ENCODE measurements at places on chromosomes 1 and 21.

GRCh38 chr1:59292562-59292961 is 4.3 kb upstream of the FGGY start:
- peak; percentile 59 for DNase-seq

GRCh38 chr1:104406728-104407127 is 657.0 kb downstream of the AMY1C start:
- no peak for DNase-seq

GRCh38 chr21:38186661-38187270 is 70.0 kb upstream of the KCNJ15 start:
- no peak for DNase-seq

DNA sequence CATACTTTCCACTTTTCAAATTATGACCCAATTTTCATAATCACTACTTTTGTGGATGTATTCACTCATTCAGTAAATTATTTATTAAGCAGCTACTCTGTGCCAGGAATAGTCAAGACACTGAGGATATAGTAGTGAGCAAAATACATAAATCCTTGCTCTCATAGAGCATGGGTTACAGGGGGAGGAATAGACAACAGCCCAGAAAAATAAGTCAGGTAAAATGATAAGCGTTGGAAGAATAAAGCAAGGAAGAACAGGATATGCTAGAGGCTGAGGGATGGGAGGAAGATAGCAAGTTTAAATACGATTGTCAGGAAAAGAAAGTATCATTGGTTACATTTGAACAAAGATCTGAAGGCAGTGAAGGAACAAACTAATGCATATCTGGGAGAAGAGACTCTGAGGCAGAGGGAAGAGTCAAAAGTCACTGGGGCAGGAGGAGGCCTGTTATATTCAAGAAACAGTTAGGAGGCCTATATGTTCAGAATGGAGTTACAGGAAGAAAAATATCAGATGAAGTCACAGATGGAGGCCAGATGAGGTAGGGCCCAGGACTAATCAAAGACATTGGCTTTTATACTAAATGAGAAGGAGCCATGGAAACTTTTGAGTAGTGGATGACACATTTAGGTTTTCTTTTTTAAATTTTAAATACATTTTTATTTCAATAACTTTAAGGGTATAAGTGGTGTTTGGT is 42.9 kb downstream of the SEC22B start:
- DNase-seq, result no peak

DNA sequence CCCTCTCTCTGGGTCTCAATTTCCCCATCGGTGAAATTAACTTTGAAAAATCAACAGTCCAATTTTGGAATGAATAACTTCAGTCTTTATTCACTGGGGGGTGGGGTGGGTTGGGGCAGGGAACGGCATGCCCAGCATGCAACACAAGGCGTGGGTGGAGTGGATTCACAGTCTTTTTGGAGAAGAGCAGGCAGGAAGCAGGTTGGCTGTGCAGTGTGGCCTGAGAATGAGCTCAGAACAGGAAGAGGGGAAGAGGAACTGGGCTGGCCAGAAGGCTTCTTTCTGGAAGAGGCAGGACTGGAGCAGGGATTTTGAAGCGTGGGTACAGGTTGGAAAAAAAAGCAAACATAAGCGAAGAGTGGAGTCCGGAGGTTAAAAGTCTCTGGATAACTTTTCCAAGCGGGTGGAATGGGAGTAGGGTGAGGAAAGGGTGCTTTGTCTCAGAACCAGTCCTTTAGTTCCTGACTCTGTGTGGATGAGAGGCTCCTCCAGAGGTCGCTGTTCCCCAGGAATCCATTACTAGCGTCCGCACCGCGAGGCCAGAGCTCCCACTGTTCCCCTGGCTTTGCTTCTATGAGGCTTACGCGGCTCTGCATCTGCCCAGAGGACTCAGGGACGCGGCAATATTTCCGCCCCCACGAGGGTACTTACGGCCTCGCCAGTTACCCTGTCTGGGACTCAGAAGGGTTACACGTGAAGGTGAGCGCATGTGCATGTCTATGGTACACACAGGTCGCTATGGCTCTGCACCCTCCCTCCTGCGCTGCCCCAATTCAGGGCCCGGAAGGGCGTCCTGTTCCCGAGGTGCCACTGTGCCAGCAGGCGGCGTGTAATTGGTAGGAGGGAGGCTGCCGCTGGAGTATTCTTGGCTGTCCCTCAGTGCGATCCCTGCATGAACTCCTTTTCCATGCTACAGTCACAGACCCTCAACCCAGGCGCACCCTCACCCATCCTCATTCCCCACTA is 5.5 kb upstream of the FOXD2 start:
- DNase-seq, result peak; percentile 40

DNA sequence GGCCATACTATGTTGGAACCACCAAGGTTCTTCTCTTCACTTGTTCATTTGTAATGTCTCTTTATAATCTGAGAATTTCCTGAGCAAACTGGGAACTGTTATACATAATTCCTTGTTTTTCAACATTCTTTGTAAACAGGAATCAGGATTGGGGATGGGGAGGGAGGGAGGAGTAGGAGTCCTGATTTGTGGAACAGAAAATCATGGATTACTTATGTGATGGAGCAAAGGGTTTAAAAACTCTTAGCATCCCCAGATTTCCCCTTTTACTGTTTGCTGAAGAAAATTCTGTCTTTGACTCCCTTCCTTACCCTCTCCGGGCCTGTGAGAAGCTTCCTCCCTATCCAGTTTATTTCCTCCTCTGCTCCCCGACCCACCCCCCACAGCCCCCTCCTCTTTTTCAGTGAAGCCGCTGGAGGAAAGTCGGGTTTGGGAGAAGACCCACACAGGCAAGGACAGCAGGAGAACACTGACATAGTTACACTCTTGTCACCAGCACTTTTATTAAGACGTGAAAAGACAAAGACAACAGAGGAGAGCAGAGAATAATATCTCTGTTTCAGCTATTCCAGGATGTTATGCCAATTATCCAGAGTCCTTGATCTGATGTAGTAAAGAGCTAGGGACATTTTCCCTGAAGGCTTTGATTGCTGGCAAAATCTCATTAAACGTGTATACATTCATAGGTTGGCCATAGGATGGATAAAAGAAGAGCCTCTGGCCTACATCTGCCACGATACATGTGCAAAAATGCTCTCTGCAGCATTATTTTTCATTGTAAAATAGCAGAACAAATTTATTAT is 4.6 kb upstream of the NBPF1 start:
- no peak for DNase-seq

DNA sequence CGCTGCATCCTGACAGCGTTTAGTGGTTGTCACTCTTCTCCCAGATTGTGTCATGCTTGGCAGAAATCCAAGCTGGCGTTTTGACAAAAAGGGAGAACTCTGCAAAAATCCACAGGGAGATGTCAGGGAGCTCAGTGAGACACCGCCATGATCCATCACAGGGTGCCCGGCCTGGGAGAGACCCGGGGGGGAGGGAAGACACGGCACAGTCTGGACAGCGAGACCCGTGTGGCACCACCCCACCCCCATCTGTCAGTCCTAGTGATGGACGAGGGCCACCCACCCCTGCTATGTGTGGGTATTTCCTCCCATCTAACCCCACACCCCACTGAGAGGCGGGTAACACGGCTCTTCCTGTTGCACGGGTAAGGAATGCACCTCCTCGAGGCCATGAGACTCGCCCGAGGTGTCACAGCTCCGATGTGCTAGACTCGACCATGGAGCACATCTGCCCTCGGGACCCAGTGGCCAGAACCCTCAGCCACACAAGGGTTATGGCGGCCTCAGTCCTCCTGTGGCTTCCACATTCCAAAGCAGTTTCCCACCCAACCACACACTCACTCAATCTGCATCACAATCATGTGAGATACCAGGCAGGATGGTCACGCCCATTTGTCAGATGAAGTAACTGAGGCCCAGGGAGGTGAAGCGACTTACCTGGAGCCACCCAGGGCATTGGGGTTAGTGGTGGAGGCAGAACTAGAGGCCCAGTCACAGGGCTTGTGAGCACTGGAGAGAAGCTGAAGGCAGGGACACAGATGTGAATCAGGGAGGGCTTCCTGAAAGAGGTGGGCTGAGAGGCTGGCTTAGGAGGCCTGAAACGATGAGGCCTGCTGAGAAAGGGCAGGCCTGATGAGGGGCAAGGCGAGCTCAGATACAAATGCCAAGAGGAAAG is 688.5 kb downstream of the MATN1 start:
- DNase-seq, result no peak

DNA sequence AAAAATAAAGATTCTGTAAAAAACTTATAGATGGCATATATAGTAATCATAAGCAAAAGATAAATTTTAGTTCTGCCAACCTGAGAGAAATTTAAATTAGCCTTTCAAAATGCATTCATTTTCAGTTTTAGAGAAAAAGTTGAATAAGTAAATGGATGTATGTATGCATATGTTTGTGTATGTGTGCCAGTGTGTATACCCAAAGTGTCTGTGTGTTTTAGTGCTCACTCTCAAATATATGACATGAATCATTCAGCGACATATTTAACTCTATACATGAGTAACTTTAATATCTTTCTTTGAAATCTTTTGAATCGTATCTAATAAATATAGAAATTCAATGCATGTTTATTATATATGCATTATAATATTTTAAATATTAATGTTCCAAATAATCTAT is 274.5 kb downstream of the SRGAP2C start:
- DNase-seq, result no peak

DNA sequence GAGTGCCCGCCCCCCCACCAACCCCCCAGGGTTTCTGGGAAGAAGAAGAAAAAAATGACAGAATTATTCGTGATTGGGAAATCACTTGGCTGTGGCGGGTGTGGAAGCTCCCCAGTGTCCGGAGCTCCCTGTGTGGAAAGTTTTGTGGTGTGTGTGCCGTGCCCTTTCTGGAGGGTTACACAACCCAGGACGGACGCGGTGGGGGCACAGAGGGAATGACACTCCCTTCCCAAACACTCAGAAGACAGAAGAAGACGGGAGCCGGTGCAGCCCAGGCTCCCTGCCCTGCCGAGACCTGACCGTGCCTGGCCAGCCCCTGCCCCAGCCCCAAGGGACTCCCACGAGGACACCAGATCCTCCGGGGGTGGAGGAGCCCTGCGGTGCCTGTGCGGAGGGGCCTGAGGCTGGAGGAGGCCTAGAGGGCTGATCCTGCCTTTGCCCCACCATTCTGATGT is 33.0 kb upstream of the ADARB1 start:
- DNase-seq, result no peak

GRCh38 chr1:155966135-155966534 is 12.2 kb downstream of the ARHGEF2 start:
- no peak for DNase-seq

DNA sequence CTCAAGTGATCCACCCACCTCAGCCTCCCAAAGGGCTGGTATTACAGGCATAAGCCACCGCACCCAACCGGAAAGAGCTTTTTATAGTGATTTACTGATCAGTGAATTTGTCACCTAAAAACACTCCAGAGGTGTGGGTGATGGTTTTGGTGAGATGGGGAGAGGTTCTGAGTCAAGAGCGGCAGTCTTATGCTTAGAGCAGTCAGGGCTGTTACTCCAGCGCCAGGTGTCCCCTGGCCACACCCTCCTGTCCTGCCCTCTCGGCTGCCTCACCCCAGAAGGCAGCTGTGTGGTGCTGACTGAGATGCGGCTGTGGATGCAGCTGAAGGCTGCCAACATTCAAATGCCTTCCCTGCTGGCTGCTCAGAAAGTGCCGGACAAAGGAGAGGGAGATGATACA is 94.5 kb upstream of the LPGAT1 start:
- no peak for DNase-seq

GRCh38 chr1:9439074-9439761 is 100.0 kb upstream of the SLC25A33 start:
- no peak for DNase-seq

GRCh38 chr1:184027826-184028695 is 9.5 kb downstream of the COLGALT2 start:
- no peak for DNase-seq

DNA sequence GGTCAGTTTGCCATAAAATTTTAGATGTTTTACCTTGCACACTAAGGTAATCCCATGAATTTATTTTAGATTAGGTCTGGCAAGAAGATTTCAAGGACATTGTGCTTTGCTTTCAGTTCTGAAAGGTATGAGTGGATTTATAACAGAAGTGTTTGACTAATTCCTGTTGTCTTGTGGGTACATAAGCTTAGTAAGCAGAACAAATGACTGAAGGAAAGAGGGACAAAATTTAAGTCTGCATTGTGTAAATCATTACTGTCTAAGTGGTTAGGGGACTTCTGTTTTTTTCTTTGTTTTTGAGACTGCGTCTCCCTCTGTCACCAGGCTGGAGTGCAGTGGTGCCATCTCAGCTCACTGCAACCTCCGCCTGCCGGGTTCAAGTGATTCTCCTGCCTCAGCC is 60.1 kb downstream of the PKN2 start:
- DNase-seq, result peak; percentile 9

DNA sequence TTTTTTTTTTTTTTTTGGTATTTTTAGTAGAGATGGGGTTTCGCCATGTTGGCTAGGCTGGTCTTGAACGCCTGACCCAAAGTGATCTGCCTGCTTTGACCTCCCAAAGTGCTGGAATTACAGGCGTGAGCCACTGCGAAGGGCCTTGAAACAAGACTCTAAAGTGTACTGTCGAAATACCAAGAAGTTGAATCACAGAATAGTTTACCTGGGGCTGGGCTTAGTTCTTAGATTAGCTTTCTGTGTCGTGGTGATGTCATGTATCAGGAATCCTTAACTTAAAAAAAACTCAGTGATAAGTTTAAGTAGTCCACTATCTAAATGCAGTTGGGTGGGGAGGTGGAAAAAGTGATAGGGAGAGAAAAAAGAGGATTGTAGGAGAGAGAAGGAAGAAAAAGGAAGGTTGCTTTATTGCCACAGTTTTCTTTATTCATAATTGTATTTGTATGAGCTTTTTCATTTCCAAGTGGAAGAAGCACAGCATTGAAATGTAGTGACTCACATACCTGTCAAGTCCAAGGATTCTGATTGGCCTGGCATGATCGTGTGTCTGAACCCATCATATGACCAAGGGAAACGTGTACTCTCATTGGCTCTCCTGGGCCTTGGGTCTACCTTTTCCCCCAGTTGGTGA is 13.4 kb downstream of the ITSN1 start:
- no peak for DNase-seq

DNA sequence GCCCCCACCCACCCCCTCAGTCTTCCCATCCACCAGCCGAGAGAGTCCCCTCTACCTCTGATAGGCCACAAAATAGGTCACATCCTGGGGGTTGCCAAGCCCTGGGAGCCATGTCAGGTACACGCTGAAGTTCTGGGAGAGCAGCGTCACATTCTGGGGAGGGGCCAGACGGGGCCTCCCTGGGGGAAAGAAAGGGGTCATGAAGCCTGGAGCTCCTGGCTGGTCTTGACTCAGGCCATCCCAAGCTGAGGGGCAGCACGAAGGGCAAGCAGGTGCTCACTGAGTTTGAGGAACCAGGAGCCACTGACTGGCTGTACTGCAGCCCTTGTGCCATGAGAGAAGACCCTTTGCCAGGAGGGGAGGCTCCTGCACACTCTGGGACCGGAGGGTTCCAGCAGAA is 6.4 kb downstream of the IFNLR1 start:
- no peak for DNase-seq

DNA sequence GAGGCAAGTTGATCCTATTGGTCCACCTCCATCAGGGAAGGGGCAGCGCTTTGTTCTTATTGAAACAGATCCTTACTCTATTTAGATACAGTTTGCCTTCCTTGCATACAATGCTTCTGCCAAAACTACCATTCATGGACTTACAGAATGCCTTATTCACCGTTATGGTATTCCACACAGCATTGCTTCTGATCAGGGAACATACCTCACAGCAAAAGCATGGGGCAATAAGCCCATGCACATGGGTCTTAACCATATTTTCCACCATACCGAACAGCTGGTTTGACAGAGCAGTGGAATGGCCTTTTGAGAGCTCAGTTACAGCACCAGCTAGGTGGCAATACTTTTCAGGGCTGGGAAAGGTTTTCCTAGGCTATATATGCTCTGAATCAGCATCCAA is 544.8 kb upstream of the ADGRL4 start:
- DNase-seq, result no peak
